ENCODE measurements at places on chromosomes 11 and 22.

GRCh38 chr11:132058211-132058772 is 687.9 kb downstream of the NTM start:
- DNase-seq, result no peak

GRCh38 chr11:71437399-71437798 is 10.8 kb downstream of the DHCR7 start:
- DNase-seq, result no peak

- no peak for DNase-seq
Measured at GRCh38 chr11:65130631-65131416, 3.5 kb downstream of the SYVN1 start.

- DNase-seq, result no peak
Measured at GRCh38 chr11:20075627-20076026, 84.6 kb downstream of the DBX1 start.

GRCh38 chr22:50703726-50704509 is 31.3 kb downstream of the SHANK3 start:
- no peak for DNase-seq

GRCh38 chr11:34480314-34480713 is 33.3 kb downstream of the ELF5 start:
- no peak for DNase-seq

GRCh38 chr11:131073167-131073566 is 156.9 kb upstream of the SNX19 start:
- peak; percentile 46 for DNase-seq
